ENCODE measurements at places on chromosomes 2 and 18. TPM values are rescaled to one million over a fixed set of nuclear protein-coding genes. Genes with fewer than 3 reads are reported as not detected.

Gene CAPN14
- polyA plus RNA-seq: not detected

Gene SDC1
- 32.3 TPM for polyA plus RNA-seq

Gene ASXL3
- polyA plus RNA-seq: 6.3 TPM

Gene IMP4
- polyA plus RNA-seq: 42.1 TPM

Gene SATB2
- 10.1 TPM for polyA plus RNA-seq

Gene FBXO15
- polyA plus RNA-seq: 6.3 TPM

Gene TRIM43
- 0.59 TPM for polyA plus RNA-seq

Gene PARD6G
- polyA plus RNA-seq: 30.1 TPM

Gene FOSL2
- 24.0 TPM for polyA plus RNA-seq

Gene NOTO
- not detected for polyA plus RNA-seq

Gene MEMO1
- polyA plus RNA-seq: 35.7 TPM

Gene APCDD1
- polyA plus RNA-seq: 85.1 TPM

Gene HOXD4
- polyA plus RNA-seq: 40.9 TPM

Gene MYO7B
- 28.9 TPM for polyA plus RNA-seq

Gene STK39
- polyA plus RNA-seq: 33.1 TPM

Gene CDK5R2
- polyA plus RNA-seq: not detected

Gene TMEM247
- polyA plus RNA-seq: not detected

Gene RIT2
- polyA plus RNA-seq: not detected

Gene CCDC102B
- 6.1 TPM for polyA plus RNA-seq

Gene CAMKMT
- 14.3 TPM for polyA plus RNA-seq

Gene MYO5B
- 28.2 TPM for polyA plus RNA-seq

Gene PID1
- polyA plus RNA-seq: 8.9 TPM

Gene DYSF
- polyA plus RNA-seq: 15.5 TPM

Gene ERBB4
- polyA plus RNA-seq: 39.4 TPM

Gene LONRF2
- polyA plus RNA-seq: 2.3 TPM

Gene ERFE
- 7.8 TPM for polyA plus RNA-seq

Gene PLGLB1
- polyA plus RNA-seq: 5.7 TPM

Gene MCEE
- polyA plus RNA-seq: 27.8 TPM

Gene SCN2A
- 1.6 TPM for polyA plus RNA-seq

Gene KIF5C
- 4.0 TPM for polyA plus RNA-seq

Gene PLEKHH2
- 70.1 TPM for polyA plus RNA-seq

Gene SLC19A3
- 7.8 TPM for polyA plus RNA-seq

Gene CHRNG
- 2.0 TPM for polyA plus RNA-seq

Gene HJURP
- 26.6 TPM for polyA plus RNA-seq

Gene GNLY
- 0.64 TPM for polyA plus RNA-seq

Gene LYG1
- 3.0 TPM for polyA plus RNA-seq

Gene KIF1A
- 15.8 TPM for polyA plus RNA-seq

Data from left renal cortex interstitium (tissue), 4 donors.